Ovary (tissue), 10 donors: ENCODE measurements at places on chromosomes 1 and 21. TPM values are rescaled to one million over a fixed set of nuclear protein-coding genes. Genes with fewer than 3 reads are reported as not detected.

GRCh38 chr1:177656598-177656997 is 313.3 kb downstream of the SEC16B start:
- DNase-seq = no peak

DNA sequence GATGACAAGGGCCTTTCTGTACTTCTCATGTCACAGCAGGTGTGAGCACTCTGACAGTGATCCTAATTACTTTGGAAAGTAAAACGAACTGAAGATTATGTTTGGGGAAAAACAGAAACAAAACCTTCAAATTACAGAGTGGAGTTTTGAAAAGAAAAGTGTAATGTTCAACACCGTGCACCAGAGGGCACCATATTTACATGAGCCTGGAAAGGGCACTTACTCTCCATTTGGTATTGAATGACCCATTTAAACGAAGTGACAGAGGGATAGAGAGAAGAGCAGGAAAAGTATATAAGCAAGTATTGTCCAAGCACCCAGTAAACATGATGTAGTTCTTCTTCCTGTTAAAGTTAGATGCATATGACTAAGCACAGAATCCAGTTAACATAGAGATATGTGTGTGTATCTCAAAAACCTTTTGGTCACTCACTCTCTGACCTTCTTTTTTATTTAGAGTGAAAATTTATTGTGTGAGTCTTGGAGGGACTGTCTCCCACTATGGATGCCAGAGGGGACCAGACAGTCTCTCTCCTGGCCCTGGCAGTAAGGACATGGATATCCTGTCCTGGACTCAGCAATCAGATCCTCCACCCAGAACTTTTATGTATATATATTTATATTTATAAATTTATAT is 3.8 kb upstream of the RGSL1 start:
- DNase-seq = no peak

Gene CRABP2
- 10.4 TPM for total RNA-seq

Gene CFH
- 438 TPM for total RNA-seq

Gene GBP6
- not detected for total RNA-seq

Gene GPX7
- total RNA-seq = 13.1 TPM
